Stimulated activated CD8-positive, alpha-beta memory T cell treated with anti-CD3 and anti-CD28 coated beads, Interleukin-12 subunit alpha, Interleukin-12 subunit beta, amount 100 ng/mL, for 1 hour (primary cell): ENCODE measurements at places on chromosomes 3 and 15.

GRCh38 chr15:55372701-55373440, 35.3 kb downstream of the CCPG1 start:
- DNase-seq: no peak

DNA sequence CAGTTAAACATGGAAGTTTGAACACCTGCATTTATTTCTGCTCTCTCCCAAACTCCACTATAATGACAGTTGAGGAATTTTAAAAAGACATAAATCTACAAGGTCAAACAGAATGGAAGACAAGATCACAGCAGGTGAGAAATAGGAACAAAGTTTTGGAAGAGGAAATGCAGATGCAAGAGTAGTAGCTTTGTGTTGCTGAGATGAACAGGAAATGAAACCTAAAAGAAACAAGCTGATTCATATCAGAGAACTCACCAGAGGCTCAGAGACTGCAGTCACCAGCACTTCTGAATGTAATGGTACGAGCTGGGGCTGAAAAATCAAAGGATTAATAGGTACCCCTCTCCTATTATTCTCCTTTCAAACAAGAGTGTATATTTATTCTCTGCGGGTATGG, 459.9 kb downstream of the RAP2B start:
- DNase-seq: no peak

GRCh38 chr3:52086461-52086860, 30.1 kb upstream of the DUSP7 start:
- no peak for DNase-seq

- no peak for DNase-seq
Measured at GRCh38 chr15:31079519-31079918, 22.0 kb downstream of the TRPM1 start.

GRCh38 chr3:121592856-121593702, at the start of gene FBXO40:
FBXO40 (plus strand) TSS chr3:121593379; CDS start chr3:121620576, 27,197 bp downstream.
- DNase-seq: no peak

GRCh38 chr3:180352261-180352660, 249.7 kb upstream of the TTC14 start:
- DNase-seq: no peak

- DNase-seq: no peak
Measured at GRCh38 chr3:53830944-53831343, 15.3 kb downstream of the CHDH start.

- DNase-seq: no peak
Measured at GRCh38 chr3:9246189-9246588, 3.3 kb downstream of the SRGAP3 start.

DNA sequence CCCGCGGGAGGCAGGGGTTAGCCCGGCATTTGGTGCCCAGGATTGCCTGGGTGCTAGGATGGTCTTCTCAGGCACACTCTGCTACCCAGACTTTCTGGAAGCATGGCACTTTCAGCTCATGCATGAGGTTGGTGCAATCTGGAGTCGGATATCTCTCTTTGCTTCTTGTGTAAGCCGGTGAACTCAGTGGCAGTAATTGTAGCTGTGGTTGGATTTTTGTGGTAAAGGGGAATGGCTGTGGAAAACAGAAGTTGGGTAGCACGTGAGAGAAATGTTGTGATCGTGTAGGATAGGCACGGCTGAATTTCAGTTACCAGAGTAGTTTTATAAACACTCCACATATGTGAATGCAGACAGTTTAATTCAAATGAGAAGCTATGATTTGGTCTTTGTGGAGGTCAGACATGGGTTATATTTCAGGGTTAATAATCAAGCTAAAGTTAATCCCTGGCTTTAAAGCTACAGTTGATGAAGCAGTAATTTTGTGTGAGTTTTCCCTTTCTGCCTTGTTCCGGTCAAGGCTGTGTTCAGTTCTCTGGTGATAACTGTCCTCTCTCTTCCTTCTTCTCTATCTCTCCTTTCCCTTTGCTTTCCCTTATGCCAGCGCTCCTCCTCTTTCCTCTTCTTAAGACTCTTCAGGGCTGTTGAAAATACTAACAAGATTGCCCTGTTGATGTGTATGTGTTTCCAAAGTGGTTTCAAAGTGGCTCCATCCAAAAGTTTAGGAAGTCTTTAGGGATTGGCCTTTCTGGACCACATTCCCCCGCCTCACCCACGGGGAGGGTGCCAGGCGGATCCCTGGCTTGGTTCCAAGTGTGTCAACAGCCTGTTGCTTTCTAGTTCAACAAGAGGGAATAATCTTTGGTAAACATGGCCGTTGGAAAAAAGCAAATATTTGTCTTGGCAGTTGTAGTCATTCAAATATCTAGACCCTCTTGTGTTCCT, 404.6 kb upstream of the C2CD4B start:
- no peak for DNase-seq

DNA sequence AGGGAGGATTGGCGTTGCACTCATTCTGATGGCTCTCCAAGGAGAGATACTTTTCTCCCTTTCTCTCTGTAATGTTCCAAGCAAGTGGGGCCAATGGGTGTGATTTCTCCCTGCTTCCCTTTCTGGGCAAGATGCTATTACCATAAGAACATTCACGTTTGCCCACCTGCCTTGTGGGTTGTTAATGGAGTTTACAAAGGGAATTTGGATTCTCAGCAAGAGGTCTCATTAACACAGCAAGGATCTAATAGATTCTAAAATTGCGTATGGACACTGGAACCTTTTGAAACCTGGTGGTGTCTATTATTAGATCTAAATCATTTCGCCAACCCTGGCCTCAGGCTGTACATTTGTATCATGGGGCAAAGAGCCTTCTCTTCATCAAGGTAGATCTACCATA, 74.1 kb downstream of the SLCO3A1 start:
- DNase-seq: no peak

DNA sequence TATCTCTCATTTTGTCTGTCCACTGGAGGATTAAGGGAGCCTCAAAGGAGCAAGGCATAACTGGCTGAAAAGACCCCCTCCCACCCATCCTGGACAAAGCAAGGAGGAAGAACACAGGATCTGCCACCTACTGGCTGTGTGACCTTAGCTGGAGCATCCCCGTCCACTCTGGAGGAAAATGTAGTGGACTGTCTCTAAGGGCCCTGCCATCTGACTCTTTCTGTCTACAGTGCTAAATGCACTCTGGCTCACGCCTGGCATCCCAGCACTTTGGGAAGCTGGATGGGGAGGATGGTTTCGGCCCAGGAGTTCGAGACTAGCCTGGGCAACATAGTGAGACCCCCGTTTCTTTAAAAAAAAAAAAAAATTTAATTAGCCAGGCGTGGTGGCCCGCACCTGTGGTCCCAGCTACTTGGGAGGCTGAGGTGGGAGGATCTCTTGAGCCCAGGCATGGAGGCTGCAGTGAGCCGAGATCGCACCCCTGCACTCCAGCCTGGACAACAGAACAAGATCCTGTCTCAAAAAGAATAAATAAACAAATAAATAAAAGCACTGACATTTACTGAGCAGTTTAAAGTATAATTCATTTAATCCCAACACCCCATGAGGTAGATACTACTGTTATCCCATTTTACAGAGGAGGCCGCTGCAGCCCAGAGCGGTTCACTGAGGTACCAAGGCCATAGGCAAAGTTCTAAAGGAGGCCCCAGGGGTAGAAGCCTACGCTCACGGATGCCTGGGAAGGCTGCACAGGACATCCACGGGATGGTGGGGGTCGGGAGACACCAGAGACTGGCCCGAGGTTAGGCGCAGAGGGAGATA, 1.1 kb downstream of the TBC1D2B start:
- DNase-seq: no peak

- DNase-seq: no peak
Measured at GRCh38 chr15:47750030-47750739, 32.9 kb downstream of the SEMA6D start.

DNA sequence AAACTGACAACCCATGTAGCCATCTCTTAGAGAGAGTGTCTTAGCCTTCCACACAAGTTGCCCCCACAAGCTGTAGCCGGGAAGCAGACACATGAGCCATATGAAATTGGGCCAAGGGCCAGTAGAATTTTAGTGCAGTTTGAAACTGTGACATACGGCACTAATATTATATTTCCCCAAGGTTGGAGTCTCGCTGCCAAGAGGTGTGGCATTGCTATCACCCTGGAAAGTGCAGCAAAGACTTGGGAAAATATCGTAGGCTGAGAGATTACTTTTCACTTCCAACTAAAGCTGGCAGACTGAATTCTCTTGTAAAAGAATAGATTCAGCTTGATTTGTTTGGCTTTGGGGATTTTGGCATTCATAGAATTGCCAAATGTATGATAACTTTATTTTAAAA, 89.2 kb downstream of the ECT2 start:
- no peak for DNase-seq

- DNase-seq: no peak
Measured at GRCh38 chr3:182331341-182331740, 462.0 kb upstream of the ATP11B start.

GRCh38 chr3:43224405-43225073, 61.8 kb upstream of the SNRK start:
- DNase-seq: no peak

GRCh38 chr3:63555767-63556166, 96.7 kb upstream of the SNTN start:
- DNase-seq: no peak

DNA sequence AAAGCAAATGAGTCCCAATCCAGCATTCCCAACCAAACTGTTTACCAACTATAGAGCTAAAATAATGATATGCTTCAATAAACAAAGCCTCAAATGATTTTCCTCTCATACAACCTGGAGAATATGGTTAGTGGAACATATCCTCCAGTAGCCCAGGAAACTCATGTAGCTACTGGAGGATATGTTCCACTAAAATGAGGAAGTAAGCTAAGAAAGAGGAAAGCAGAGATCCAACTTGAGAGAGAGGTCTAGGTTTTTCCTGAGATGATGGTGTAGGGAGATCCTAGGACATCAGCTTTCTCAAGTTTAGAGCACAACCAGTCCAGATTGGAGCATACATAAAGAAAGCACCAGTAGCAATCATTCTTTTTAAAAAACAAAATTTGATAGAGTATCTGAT, 44.6 kb upstream of the SLC4A7 start:
- DNase-seq: no peak

DNA sequence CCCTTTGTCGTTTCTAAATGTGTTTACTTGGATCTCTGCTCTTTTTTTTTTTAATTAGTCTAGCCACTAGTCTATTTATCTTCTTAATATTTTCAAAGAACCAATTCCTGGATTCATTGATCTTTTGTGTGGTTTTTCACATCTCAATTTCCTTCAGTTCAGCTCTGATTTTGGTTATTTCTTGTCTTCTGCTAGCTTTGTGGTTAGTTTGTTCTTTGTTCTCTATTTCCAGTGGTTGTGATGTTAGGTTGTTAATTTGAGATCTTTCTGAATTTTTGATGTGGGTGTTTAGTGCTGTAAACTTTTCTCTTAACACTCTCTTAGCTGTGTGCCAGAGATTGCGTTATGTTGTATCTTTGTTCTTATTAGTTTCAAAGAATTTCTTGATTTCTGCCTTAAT, 446.1 kb downstream of the CNTN4 start:
- DNase-seq: no peak

DNA sequence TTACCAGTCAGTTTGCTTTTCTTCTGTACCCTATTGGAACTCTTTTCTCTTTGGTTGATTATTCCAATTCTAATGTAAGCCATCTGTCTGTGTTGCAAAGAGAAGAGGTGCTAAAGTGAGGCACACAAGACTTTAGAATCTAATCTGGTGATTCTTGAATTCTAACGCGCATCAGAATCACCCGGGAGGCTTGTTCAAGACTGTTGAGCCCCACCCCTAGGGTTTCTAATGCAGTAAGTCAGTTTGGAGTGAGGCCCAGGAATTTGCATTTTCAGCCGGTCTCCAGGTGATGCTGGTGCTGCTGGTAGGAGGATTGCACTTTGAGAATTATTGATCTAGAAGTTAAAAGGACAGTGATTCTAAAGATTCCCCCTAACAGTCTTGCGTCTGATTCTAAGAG, 185.3 kb upstream of the CHRM5 start:
- DNase-seq: no peak

GRCh38 chr3:62238431-62238830, 134.9 kb downstream of the FEZF2 start:
- DNase-seq: no peak

GRCh38 chr15:66657185-66658020, 44.6 kb upstream of the SMAD6 start:
- no peak for DNase-seq

GRCh38 chr3:25218362-25218761, 209.7 kb upstream of the RARB start:
- no peak for DNase-seq

DNA sequence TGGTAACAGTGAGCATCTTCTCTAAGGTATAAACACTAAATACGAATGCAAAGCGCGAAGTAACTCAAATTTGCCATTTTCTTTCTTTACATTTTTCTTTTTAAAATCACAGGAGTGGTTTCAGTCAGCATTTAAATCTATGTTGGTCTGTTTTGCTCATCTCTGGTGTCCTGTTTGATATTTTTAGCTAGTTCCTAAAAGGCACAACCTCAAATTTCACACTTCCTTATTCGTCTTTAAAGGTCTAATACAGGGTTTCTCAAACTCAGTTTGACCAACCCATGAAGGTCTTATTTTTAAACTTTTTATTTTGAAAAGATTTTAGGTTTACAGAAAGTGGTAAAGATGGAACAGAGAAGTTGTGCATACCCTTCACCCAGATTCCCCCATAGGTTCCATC, 201.1 kb downstream of the MAGI1 start:
- no peak for DNase-seq

- DNase-seq: no peak
Measured at GRCh38 chr15:60993008-60993407, 236.1 kb downstream of the RORA start.

GRCh38 chr15:51080286-51080685, 14.4 kb downstream of the TNFAIP8L3 start:
- DNase-seq: no peak
